ENCODE measurements at places on chromosomes 7 and 10.

DNA sequence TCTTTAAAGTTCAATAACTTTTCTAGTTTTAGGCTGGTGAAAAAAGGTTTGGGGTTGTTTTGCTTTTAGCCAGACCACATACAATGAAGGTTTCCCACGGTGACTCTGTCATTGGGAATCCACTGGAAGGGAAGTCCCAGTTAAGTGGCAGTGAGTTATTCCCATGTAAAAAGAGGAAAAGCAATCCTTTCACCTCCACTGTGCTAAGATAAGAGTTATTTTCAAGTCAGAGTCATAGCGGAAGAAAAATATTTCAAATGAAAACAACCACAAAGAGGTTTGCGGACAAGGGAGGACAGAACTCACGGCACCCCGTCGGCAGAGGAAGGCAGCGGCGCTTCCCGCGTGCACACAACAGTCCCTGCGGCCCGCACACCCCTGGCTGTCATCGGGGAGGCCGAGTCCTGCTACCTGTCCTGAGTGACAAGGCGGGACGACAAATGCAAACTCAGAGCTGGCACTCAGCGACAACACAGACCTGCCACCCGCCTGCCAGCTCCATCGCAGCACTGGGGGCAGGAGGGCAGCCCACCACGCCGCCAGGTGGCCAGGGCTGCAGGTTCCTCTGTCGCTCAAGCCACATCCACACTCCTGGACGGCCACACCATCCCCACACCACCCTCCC lies 9.3 kb upstream of the PAPOLB start:
- DNase-seq, result no peak

- no peak for DNase-seq
Observed at GRCh38 chr10:35452171-35452570, 115.9 kb downstream of the CCNY start.

DNA sequence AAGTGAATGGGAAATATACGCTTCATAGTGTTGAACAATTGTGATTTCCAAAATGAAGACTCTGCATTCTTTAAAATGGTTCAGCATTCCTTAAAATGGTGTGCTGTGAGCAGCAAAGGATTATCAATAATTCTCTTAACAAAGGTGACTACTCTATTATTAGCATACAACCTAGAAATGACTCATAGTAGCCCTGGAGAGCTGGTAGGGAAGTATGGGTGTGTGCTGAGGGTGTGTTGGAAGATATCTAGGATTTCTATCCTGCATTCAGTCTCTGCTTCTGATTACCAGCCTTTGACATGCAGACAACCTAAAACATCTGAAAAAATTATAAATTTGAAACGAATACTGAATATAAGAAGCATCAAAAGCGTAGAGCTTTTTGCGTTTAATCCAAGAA lies 72.5 kb downstream of the SEMA3D start:
- no peak for DNase-seq

DNA sequence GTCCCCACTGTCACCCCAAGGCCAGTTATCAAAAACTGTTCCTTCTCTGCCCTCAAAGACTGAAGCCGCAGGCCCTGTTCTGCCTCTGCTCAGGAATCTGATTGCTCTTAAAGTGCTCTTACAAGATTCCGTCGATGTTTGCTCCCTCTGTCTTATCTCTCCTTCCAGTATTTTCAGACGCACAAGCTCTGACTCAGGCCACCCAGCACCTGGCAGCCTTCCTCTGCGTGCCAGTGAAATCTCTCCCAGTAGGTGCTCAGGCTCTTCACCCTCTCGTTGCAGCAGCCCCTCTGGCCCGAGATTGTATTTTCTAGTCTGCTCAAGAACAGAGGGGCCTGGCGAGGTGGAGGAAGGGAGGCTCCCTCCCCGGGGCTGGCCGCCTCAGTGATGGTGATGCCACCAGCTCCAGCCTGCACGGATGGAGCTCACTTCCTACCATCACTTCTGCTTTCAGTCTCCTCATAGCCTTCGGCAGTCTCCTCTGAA lies 276.2 kb downstream of the USP6NL start:
- no peak for DNase-seq

Data from activated naive CD8-positive, alpha-beta T cell treated with anti-CD3 and anti-CD28 coated beads, Interleukin-2, amount 50 U/mL, for 16 hours (primary cell).